ENCODE measurements at places on chromosomes 7 and 10.

DNA sequence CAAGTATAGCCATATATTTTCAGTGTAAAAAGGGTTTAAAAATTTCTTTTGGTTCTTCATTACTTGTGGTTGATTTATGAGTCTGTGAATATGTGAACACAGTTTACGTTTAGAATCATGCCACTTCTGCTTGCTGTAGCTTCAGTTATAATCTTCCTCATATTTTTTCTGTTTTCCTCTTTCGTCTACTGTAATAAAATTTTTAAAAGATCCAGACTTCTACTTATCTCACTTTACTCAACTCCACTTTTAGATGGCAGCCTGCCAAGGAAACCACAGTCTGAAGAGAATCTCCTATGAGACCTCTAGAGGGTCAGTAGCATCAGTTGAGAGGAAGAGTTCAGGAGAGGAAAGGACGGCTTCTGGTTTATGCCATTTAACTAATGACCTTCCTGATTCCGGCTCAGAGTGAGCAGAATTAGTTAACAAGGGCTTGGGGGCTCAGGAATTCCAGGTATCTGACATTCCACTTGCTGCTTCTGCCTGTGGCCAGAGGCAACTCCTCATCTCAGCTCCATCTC is 21.4 kb downstream of the CREB5 start:
- DNase-seq: no peak

DNA sequence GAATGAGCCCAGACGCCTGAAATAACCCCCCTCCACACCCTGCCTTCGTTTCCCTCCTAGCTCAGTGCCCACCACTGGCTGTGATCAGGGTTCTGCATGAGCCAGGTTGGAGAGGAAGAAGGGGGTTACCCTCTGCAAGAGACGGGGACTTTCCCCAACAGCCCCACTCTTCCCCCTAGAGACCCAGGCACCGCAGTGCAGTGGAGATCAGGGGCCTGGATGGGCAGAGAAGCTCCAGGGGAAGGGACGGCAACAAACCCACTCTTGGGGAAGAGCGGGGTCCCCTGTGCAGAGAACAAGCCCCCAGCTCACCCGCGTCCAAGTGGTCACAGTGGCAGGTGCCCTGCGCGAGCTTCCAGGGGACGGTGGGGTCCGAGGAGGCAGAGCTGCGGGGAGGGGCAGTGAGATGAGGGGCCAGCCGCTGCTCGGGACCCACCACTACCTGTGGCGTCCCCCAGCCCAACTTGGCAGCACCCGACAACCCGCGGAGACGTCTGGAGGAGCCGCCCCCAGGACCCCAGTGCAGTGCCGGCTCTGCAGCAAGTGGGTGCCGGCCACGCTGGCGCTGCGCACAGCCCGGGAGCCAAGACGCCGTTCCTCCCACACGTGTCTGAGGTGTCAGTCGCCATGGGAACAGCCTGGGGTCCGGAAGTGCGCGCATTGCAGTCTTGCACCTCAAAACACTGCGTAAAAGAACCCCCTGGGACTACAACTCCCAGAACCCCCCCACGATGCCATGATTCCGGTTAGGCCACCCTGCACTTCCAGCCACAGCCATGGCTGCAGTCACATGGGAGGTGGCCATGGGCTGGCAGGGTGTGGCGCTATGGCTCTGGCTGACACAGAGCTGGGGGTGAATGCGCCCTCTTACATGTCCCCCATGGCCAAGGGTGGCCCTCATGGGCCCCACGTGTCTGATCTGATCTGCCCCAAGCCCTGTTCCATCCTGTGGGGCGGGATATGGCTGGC is 45.8 kb upstream of the WIPI2 start:
- DNase-seq: peak; percentile 57

DNA sequence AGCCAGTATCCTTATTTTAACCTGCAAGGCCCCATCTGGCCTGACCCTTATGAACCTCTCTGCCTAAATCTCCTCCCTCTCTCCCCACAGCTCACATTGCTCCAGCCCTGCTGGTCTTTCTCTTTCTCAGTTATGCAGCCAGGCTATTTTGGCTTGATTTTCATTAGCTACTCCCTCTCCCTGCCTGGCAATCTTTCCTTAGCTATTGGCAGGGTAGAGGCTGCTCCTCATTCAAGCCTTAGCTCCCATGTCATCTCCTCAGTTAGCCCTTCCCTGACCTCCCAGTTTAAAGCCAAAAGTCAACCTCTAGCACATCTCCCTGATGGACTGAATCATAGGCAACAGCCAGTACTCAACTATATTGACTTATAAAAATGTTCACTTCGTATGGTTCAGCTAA is 214.4 kb upstream of the CELF2 start:
- DNase-seq: no peak

DNA sequence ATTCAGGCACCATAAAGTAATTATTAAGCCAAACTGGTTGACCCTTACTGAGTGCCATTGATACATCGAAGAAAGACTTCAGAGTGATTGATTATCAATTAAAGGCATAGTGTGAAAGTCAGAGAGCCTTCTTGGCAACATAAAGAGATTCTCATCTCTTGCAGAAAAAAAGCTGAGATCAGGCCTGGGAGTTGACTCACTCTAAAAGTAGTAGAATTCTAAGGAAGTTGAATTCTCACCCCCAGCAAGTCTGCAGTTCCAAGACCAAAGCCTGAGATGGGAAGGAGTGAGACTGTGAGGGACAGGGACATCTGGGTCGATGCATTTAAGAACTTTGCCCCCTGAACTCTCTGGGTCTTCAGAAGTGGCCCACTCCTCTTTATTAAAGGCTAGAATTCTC is 21.6 kb upstream of the ERCC6 start:
- no peak for DNase-seq

DNA sequence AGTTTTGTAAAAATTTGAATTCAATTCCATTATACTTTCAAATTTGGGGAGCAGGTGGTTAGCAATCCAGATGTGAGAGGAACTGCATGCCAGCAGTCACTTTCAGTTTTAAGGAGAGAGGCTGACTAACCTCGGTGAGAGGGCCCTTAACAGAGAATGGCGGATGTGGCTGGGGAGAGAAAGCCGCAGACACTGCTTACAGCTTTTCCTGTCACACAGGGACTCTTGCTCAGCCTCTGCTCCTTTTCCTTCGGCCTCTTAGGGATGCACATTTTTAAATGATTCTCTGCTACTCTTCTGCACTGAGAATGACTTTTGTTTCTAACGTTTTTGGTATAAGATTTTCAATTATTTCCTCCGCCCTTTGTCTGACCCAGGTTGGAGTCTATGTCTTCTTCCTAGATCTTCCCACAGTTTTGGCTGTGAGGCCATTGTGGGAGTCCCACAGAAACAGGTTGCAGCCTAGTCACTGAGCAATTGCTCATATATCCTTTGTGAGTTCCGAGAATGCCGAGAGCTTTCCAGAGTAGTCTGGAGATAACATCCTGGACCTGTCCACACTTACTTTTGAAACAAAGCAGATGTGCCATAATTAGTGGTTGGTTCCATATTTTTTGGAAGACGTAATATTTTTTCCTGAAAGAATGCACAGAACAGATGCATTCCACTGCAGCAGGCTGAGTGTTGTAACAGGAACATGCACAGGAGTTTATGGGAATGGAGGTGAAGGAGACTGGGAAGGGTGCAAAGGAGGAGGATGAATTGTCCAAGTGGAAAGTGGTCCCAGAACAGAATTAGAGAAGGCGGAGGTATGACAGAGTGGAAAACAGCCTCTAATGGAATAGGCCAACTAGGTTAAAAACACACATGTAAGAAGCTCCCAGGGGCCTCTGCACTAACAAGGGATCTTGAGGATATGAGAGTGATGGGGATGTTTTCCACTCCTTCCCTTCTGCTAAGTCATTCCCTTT is 168.0 kb upstream of the ZNF32 start:
- DNase-seq: peak; percentile 70

- no peak for DNase-seq
Measured at GRCh38 chr10:54063514-54063913, 737.5 kb downstream of the PCDH15 start.

- DNase-seq: no peak
Measured at GRCh38 chr7:22728401-22729029, 1.5 kb downstream of the IL6 start.

- no peak for DNase-seq
Measured at GRCh38 chr10:3871424-3871996, 86.5 kb upstream of the KLF6 start.

- no peak for DNase-seq
Measured at GRCh38 chr7:155538293-155538692, 8.1 kb downstream of the CNPY1 start.

- no peak for DNase-seq
Measured at GRCh38 chr10:33234831-33235237, 99.6 kb downstream of the NRP1 start.

DNA sequence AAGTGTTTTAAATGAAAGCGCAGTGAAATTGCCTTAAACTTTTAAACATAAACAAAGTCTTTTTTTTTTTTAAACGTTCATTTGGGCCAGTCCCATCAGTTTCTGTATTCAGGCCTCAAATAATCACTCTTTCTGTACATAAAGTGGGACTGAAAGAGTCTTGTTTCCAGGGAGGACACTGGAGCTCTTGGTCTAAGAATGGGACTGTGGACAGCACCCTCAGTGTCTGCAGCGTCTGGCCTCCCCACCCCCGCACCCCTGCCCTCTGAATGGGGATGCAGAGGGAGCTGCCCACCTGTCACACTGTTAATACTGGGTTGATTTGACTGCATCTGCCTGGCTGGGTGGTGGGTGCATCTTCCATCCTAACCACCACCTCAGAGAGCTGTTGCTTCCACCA is 5.2 kb downstream of the ZNF365 start:
- DNase-seq: no peak

GRCh38 chr7:124071843-124072242 is 39.0 kb upstream of the TMEM229A start:
- no peak for DNase-seq

- DNase-seq: no peak
Measured at GRCh38 chr10:26368463-26368862, 69.7 kb upstream of the APBB1IP start.

DNA sequence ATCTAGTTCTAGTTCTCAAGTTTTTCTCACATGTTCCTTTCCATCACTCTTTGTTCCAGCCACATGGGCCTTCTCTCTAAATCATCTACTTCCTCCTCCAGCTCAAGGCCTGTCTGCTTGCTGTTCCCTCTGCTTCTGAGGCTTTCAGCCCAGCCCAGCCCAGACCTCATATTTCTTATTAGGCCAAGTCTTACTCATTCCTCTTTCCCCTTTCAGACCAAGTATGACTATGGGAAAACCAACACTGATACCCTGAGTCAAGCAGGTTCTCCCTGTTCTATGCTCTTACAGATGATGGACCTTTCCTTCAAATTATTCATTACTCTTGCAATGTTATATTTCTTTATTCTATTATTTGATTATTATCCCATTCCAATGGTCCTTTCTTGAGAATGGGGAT is 80.3 kb upstream of the SEM1 start:
- DNase-seq: no peak

DNA sequence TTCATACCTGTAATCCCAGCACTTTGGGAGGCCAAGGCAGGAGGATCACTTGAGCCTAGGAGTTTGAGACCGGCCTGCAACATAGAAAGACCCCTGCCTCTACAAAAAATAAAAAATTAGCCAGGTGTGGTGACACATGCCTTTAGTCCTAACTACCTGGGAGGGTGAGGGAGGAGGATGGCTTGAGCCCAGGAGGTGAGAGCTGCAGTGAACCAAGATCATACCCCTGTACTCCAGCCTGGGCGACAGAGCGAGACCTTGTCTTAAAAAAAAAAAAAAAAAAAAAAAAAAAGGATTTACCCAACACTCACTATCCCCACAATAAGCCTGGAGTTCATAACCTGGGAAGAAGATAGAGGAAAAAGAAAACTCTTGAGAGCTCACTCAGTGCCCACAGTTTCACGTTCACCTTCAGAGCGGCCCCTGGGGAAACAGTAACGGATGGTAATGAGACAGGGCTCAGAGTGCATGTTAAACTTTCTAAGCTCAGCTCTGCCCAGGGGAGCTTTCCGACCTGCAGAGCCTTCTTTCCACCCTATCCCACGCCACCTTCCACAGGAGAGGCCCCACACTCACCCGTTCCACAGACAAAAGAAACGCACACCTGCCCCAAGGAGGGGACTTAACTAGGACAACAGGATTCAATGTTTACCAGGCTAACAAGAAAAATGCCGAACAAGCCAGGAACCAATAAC is 259.8 kb upstream of the KLF14 start:
- DNase-seq: no peak

GRCh38 chr7:29276199-29276598 is 81.6 kb downstream of the CHN2 start:
- DNase-seq: no peak

DNA sequence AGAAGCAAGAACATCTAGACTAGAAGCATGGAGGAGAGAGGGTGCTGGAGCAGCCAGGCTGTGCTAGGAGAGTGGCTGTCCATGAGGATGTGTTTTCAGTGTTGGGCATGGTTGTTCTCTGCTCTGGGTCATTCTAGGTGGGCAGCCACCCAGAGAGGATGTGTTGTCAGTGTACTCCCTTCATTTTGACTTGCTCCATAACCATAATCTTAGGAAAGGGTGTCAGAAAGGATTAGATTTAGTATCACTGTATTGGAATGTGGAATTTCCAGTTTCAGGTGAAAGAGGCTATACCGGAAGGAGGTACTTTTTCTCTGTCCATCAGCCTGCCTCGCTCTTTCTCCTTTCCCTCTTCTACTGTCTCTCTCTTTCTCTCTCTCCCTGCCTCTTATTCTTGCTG is 474.5 kb upstream of the PODXL start:
- no peak for DNase-seq

GRCh38 chr10:72740528-72740927 is 48.6 kb downstream of the MCU start:
- DNase-seq: no peak

- DNase-seq: no peak
Measured at GRCh38 chr7:32071466-32072091, 1.4 kb upstream of the PDE1C start.

DNA sequence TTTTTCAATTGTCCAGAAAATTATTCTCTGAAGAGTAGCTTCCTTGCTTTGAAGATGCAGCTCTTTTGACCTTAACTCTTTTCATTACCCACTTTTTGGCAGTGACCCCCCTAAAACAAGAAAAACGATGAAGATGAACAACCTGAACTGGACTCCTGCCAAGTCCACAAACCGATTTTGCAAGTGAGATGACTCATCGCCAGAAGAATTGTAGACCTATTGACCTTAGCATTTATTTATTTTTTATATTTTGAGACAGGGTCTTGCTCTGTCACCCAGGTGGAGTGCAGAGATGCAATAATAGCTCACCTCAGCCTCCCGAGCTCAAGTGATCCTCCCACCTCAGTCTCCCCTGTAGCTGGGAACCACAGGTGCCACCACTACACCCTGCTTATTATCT is 859.2 kb downstream of the GATA3 start:
- DNase-seq: no peak

DNA sequence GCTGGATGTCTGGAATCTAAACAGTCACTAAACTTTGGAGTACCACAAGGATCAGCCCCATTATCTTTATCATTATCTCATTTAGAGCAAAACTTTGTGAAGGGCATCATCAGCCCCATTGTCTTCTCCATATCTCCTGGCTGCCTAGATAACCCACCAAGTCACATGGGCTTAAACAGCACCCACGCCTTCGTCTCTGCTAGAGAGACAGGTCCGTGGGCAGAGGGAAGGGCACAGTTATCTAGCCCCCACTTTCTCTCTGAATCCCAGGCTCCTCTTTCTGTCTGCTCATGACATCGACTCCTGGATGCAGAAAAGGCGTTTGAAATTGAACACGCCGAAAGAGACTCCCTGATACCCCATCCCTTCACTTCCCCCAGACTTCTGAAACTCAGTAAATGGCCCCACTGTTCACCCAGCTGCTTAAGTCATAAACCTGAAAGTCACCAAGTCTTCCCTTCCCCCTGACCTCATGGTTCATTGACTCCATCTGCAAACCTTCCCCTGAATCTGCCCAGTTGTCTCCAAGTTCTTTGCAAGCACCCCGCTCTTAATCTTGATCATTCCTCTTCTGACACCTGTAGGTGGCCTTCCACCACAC is 20.9 kb upstream of the PARD3 start:
- DNase-seq: no peak

GRCh38 chr7:149414745-149415390 is 46.0 kb downstream of the ZNF777 start:
- DNase-seq: peak; percentile 52

All from activated naive CD4-positive, alpha-beta T cell treated with Interleukin-2 at 50 U/mL for 16 hours (primary cell).